Stimulated activated memory B cell treated with anti-CD40 and anti-IgM and Interleukin-4, amounts not matched to agents 10 μg/mL and 1 μg/mL and 100 μg/mL, for 72 hours (primary cell): ENCODE measurements at places on chromosomes 12 and 14.

DNA sequence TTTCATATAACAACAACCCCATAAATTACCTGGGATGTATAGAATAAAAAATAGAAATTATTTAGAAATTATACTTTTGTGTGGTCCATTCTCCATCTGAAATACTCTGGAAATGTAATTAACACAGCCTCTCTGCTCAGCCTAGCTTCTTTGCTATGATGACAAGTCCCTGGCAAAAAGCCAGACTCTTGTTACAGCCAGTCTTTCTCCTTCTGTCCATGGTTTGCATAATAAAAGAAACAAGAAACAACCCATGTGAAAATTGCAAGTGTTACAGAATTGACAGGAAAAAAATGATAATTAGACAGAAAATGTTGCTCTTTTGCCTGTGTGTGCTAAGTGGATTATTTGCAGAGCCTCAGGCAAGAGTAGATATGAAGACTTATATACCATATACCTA, 61.3 kb downstream of the C12orf50 start:
- no peak for ATAC-seq

DNA sequence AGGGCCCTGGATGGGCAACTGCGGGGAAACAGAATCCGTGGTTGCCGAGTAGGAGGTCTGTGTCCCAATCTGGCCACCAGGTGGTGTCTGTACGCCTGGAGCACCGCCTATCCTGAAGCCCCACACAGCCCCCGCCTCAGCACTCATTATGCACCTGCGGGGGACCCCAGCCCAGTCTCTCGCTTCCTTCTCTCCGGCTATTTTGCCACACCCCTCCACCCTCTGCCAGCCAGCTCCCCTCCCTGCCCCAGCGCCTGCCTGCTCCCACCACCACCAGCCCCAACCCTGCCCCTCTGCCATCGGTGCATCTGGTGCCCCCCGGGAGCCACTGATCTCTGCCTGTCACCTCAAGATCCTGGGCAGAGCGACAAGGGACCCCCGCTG, 2.2 kb upstream of the NXPH4 start:
- ATAC-seq = peak; percentile 18

DNA sequence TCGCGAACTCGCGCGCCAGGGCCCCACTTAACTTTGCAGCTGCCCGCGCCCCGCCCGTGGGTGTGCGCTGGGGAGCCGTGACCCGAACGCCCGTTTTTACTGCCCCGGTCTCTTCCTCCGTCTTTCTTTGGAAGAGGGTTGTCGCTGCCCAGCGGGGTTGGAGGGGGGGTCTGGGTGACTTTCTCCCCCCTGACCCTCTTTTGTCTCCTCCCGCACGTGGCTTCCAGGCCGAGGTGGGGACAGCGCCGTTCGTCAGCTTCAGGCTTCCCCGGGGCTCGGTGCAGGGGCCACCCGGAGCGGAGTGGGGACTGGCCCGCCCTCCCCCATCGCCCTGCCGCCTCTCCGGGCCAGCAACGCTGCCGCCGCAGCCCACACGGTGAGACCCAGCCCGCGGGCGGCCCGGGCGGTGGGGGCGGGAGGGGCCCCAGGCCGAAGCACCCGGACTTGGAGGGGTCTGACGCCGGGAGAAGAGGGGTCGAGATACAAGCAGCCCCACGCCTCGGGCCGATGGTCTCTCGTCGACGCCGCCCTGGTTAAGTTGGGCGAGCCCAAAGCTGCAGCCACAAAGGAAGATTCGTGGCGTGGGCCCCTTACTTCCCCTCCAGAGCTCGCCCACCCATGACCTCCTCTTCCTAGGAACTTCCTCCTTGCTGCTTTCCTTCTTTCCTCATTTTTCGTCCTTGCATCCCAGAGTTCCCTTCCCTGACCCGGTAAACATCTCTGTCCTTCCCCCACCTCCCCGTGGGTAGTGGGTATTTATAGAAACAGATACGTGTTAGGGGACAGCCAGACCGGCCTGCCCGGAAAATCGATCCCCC, 1.2 kb downstream of the DYRK2 start:
- peak; percentile 26 for ATAC-seq

DNA sequence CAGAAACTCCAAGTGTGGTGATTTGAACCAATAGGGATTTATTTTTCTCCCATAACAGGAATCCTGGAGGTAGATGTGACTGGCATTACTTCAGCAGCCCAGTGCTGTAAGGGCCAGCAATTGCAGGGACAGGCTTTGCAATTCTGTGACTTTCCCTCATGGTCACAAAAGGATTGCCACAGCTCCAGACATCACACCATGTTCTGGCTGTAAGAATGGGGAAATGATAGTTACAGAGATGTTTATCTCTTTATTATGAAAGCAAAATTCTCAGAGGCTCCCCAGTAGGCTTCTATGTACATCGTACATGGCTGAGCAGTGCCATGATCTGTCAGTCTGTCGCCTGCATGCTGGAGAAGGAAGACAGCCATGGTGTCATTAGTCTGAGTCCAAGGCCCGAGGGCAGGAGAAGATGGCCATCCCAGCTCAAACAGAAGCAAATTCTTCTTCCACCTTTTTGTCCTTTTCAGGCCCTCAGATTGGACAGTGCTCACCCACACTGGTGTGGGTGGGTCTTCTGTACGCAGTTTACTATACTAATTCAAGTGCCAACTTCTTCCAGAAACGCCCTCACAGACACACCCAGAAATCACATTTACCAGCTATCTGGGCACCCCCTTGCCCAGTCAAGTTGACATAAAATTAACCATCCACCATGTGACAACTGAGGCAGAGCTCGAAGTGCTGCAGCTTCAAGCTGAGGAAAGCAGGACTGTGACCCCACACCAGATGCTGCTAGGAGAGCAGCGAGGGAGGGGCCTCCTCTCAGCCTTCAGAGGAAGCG, 17.2 kb downstream of the ZBTB42 start:
- ATAC-seq = no peak

DNA sequence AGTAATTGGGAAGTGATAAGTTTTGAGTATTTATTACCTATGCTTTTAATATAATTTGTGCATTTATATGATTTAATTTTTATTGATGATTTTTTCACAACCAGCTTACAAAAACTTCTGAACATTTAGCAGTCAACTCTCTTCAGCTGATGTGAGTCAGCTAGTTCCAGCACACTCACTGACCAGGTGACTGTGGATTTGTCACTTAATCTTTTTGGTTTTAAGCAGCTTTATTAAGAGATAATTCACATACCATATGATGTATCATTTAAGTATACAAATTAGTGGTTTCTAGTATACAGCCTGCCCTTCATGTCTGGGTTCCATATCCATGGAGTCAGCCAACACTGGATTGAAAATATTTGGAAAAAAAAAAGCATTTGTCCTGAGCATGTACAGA, 103.5 kb downstream of the SYNE2 start:
- no peak for ATAC-seq

- ATAC-seq = no peak
Measured at GRCh38 chr14:66485029-66485428, 1.1 kb upstream of the CCDC196 start.

DNA sequence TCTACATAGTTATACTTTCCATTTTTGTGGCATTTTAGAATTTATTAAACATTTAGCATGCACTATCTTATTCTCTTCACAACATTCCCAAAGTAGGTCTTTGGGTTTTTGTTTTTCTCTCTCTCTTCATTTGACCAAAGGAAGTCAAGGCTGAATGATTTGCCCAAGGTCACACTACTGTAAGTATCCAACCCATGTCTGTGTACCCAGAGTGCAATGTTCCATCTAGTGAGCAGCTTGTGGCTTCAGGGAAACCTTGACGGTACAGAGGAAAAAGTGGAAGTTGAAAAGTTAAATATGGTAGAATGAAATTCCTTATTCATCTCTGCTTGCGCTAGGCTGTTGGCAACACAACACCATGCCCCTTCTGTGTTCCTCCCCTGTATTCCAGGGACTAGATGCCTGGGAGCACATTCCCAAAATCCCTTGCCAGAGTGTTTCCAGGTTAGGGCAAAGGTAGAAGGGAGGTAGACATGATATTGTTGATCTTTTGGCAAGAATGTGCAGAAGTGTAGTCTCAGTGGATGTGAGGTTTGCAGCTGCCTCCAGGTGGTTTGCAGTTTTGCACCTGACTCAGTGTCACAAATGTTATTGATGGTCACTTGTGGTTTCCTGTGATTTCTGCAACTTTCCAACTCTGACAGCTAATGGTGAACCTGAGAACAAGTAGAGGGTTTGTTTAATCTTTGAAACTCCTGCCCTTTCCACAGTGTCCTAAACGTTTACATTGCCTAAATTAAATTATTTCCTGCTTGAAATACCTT, 196.7 kb downstream of the RMST start:
- no peak for ATAC-seq

- peak; percentile 53 for ATAC-seq
Measured at GRCh38 chr12:96274331-96274730, 80.2 kb downstream of the ELK3 start.

- no peak for ATAC-seq
Measured at GRCh38 chr14:98101323-98101722, 1170.7 kb downstream of the BCL11B start.

DNA sequence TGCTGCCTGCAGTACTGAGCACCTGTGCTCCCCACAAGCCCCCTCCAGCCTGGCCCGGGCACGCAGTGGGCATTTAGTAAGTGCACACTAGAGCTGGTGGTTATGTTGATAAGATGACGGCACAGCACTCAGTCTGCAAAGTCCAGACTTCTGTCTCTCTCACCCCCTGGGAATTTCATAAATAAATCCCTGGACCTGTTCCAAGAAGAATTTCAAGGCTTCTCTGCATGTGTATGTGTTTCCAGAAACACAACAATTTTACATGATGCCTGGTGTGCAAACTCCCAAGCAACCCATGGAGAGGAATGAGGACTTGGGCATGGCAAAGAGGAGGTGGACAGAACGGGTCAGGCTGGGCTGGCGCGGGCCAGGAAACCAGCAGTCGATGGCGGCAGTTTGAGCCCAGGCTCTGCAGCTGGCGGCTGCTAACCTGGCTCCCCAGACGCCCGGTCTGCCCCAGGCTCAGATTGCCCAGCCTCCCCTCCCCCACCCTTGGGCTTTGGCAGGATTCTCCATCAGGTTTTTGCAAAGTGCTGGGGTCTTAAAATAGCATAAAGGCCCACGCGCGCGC, 10.4 kb upstream of the ACVR1B start:
- ATAC-seq = no peak

DNA sequence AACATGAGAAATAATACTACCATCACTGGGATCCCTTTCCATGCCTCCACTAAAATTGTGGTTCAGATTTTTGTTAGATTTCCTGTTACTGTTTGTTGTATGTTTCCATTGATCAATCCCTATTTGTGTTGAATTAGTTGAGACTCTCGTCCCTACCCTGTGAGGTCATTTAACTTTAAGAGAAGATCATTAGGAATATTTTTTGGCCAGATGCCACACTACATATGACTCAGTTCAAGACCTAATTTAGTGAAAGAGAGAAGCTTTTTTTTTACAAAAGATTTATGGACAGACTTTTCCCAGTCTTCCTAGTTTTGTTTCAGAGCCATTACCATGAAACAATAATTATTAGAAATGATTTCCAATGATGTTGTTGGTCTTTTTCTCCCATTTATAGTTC, 35.5 kb downstream of the CPSF6 start:
- ATAC-seq = no peak

- no peak for ATAC-seq
Measured at GRCh38 chr14:104770851-104771272, 17.9 kb downstream of the SIVA1 start.

DNA sequence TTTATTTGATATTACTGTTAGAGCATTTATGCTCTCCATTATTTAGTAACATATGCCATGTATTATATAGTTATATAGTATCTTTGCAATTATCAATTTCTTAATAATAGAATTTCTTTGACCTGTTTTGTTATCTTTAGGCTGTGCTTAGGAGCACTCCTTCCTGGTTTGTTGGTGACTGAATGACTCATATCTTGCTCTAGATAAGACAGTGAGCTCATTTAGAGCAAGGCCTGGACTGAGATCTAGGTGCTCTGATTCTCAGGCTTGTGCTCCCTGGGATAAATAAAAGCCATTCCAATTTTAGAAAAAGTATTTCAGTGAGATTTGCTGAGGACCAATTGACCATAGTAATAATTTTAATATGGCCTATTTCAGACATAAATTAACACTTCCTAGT, 951.2 kb downstream of the FLRT2 start:
- no peak for ATAC-seq

- ATAC-seq = no peak
Measured at GRCh38 chr12:45260104-45260815, 44.4 kb downstream of the ANO6 start.

DNA sequence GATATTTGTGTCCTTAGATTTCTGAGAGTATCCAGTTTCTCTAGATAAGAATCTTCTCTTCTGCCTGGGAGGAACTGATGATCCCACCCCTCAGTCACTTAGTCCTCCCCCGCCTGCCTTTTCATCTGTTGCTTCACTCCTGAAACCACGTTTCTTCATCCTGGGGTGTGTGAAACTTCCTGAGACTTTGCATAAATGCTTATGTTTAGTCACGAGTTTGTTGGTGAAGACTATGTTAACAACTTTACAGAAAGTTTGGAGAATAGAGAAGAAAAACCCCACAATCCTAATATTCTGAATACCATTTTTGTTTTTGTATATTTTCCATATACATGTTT, 33.2 kb downstream of the MARK3 start:
- ATAC-seq = no peak
